ENCODE measurements at places on chromosomes 1 and 21. TPM values are rescaled to one million over a fixed set of nuclear protein-coding genes. Genes with fewer than 3 reads are reported as not detected.

- no peak for DNase-seq
Measured at GRCh38 chr1:208127792-208128529, 116.2 kb downstream of the PLXNA2 start.

GRCh38 chr1:36458910-36459309 lies 5.3 kb downstream of the MRPS15 start:
- no peak for DNase-seq

DNA sequence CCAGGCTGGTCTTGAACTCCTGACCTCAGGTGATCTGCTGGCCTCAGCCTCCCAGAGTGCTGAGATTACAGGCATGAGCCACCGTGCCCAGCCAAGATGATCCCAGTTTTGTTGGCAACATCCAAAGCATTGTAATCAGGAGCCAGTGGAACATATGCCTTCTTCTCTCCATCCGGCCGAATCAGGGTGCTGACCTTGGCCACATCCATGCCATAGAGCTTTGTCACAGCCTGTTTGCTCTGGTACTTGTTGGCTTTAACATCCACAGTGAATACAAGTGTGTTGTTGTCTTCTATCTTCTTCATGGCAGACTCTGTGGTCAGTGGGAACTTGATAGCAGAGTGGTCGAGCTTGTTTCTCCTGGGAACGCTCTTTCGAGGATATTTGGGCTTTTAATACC lies 17.1 kb downstream of the TNFRSF8 start:
- DNase-seq = no peak

- DNase-seq = peak; percentile 77
Measured at GRCh38 chr1:1200876-1201810, 5.2 kb downstream of the TNFRSF18 start.

GRCh38 chr1:147273409-147274336 lies 31.2 kb downstream of the CHD1L start:
- peak; percentile 5 for DNase-seq

- DNase-seq = no peak
Measured at GRCh38 chr1:234240680-234241079, 132.6 kb upstream of the COA6 start.

GRCh38 chr1:47872886-47873285 lies 124.3 kb downstream of the TRABD2B start:
- no peak for DNase-seq

DNA sequence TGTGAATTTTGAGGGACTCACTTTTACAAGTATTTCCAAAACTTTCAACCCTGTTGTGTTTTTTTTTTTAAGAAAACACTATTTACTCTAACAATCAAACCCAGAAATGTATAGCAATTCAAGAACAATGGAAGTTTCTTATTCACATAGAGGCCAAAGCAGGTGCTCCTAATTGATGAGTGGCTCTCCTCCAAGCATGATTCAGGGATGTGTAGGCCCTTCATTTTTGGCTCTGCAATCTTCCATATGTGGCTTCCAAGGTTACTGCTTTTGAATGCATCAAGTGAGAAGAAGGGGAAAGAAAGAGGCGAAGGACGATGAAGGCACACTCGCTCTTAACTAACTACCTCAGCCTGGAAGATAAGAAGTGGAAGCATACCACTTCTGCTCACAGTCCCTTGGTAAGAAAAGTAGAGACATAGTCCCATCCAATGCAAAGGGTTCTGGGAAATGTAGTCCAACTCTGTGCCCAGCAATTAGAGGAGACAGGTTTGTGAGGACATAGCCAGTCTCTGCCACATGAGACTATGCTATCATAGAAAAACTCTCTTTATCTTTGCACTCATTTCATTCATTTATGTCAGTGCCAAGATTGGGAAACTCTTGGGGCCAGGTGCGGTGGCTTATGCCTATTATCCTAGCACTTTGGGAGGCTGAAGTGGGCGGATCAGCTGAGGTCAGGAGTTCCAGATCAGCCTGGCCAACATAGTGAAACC lies 46.0 kb downstream of the OPTC start:
- DNase-seq = no peak

- no peak for DNase-seq
Measured at GRCh38 chr21:16540966-16541727, 811.4 kb downstream of the USP25 start.

GRCh38 chr1:2087766-2088165 lies 37.6 kb downstream of the PRKCZ start:
- DNase-seq = no peak

- DNase-seq = no peak
Measured at GRCh38 chr1:85806236-85806965, 98.2 kb upstream of the ZNHIT6 start.

DNA sequence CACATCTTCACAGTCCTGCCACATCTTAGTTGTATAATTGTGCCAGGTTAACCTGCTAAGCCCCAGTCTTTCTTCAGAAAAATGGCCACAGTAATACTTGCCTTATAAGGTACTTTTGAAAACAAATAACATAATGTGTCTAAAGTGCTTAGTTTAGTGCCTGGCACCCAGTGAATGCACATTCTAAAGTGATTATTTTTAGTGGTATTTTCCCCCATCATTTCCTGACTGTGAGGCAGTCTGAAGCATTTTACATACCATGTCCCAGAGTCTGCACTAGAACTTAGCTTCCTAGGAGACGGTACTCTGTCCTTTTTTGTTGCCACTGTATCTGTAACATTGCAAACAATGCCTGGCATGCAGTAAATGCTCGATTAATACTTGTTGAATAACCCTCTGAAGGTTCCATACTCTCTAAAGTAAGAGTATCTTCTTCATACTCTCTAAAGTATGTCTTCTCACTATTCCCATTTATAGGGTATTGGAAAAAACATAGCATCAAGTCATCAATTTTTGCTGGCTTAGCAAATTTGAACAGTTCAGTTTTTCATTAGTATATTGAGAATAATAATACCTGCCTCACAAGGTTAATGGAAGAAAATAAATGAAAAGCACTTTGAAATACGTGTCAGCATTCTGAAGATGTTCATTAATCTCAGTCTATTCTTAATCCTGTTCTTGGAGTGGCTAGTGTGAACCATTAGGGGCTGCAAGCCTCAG lies 43.7 kb downstream of the FMO3 start:
- no peak for DNase-seq

DNA sequence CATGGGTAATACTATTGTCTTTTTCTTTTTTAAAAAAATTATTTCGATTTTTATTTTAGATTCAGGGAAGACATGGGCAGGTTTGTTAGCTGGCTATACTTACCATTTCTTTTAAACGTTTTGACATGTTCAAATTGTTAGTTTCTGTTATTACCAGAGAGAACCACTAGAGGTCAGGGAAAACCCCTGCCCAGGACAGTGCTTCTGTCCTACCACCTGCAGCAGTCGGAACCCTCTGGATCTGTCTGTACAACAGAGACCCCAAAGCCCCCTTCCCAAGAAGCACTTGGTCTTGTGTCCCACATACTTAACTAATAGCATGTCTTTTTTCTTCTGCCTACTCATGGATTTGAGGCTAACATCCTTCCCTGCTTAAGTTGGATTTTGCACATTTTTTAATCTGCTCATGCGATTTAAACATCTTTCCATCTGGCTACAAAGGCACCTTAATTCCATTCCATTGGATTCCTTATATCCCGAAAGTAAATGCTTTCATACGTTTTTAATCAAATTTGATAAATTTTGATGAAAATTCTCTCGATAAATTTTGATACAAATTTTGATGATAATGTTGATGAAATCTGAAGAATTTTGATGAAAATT lies 10.0 kb upstream of the C1orf115 start:
- DNase-seq = peak; percentile 45

DNA sequence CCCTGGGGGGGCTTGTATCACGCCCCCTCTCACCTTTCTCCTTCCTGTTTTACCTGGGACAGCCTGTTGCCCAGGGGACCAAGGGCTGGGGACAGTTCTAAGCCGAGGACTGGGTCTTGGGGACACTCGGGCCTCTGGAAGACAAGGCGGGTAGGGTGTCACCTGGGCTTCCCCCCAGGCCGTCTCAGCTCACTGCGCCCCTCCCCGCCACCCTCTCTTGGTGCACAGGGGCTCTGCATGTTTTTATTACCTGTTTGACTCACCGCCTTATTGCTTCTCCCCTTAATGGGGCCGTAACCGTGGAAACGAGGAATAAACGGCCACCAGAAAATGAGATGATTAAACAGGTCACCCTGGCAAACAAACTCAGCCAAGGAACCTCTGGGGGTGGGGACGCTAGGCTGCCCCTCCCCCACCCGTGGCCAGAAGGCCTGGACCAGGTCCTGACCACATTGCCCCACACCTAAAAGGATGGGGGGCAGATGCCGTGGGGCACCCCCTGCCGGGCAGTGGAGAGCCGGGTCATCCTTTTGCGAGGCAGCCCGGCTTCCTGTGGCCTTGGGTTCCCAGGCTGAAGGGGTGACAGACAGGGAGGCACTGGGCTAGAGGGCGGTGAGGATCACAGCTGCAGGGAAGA lies 109.9 kb downstream of the CASZ1 start:
- DNase-seq = no peak

DNA sequence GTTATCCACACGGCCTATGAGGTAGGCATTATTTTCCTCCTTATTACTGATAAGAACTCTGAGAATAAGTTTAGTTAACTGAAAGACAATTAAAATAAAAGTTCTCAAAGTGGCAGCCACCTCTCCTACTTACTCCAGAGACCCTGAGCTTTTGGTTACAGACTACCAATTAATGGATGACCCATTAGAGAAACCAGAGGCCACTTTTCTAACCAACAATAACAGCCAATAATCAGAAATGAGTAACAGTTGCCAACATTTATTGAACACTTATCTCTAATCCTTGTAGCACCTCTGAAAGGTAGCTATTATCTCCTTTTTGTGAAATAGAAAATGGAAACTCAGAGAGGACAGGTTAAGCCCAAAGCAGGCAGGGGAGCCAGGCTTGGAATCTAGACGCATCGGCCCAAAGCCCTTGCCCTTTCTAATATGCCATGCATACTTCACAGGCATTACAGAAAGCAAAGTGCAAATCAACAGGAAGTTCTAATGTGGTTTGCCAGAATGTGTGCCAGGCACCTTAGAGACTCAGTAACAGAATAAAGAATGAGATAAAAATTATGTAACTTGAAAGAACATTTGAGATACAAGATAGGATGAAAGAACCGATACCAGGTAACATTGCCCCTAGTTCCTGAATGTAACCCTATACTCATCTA lies 50.0 kb downstream of the BEND5 start:
- no peak for DNase-seq

GRCh38 chr1:10635085-10635896 lies 160.5 kb downstream of the PEX14 start:
- DNase-seq = no peak

DNA sequence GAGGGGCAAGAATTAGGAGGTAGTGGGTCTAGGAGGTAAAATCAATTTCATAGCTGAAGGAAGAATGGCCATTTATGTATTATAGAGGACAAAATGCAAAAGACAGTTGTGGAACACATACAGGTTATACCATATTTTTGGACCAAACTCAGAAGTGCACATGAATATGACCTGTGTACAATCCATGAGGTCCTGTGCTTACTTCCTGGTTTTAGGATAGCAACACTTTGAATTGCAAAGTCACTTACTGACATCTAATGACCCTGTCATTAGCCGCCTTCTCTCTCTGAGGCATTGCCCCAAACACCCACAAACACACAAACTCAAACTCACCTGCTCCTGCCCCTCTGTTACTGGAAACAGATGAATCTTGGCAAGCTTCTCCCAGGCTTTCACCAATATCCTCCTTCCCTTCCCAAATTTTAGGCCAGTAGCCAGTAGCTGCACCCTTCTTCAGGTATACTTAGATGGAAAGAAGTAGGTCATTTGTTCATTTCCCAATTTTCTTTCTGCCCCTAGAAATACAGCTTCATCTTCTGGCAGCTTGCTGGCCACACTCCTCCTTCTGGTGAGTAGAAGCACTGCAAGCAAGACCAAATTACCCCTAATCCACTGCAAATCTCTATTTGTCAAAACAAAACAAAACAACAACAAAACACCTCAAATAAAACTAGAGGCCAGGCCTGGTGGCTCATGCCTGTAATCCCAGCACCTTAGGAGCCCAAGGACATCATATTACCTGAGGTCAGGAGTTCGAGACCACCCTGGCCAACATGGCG lies 13.7 kb upstream of the RPL5 start:
- no peak for DNase-seq

GRCh38 chr1:4213366-4213973 lies 313.4 kb upstream of the C1orf174 start:
- DNase-seq = no peak

The C1QTNF12 gene
- total RNA-seq = 6.2 TPM

The ZBTB8A gene
- total RNA-seq = 0.12 TPM

The ETV3 gene
- 89.5 TPM for total RNA-seq

The ZNF436 gene
- 4.1 TPM for total RNA-seq

The C2CD4D gene
- total RNA-seq = 0.94 TPM

The ARHGAP30 gene
- total RNA-seq = 204 TPM

The GNL2 gene
- total RNA-seq = 58.9 TPM

The LCE1E gene
- total RNA-seq = not detected

The CFHR4 gene
- total RNA-seq = not detected
